ENCODE measurements at places on chromosomes 3 and 15. TPM values are rescaled to one million over a fixed set of nuclear protein-coding genes. Genes with fewer than 3 reads are reported as not detected.

DNA sequence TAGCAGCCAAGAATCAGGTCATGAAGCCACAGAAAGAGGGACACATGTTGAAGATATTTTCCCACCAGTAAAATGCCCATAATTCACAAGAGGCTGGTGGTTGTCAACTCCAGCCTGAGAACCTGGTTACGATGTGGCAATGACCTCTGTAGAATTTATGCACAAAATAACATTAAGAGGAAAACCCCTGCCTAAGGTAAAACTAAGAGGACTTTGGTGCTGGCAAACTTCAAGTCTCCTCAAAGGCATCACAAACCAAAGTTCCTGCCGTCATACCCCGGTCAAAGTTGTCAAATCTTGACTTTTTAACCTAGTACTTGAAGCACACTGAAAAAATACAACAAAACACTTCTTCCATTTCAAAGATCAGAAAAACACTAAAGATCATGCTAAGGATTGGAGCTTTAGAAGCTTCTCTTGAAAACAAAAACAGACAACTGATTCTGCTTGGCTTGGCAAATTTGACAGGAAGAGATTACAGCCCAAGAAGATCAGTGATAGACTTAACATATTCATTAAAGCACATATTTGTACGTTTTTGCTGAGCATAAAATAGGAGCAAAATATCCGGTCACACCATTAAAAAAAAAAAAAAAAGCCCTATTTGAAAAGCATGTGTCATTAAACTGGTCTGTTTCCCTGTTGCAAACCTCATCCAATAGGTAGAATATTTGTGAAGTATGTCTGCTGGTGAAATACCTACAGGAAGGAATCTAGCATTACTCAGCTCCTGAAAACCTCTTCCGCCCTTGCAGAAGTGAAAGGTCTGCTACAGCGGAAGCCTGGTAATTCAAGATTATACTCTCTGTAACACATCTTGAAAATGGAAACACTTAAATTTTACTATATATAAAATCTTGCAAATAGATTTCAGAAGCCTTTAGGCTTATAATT is 22.8 kb downstream of the EIF4E3 start:
- no peak for DNase-seq

GRCh38 chr3:13107661-13108060 is 34.4 kb upstream of the IQSEC1 start:
- no peak for DNase-seq

GRCh38 chr3:144028798-144029411 is 57.3 kb downstream of the DIPK2A start:
- no peak for DNase-seq

GRCh38 chr3:79845546-79845945 is 77.7 kb upstream of the ROBO1 start:
- DNase-seq: no peak

- DNase-seq: no peak
Measured at GRCh38 chr3:115086344-115086743, 60.7 kb downstream of the ZBTB20 start.

RSL24D1 gene
- 175 TPM for total RNA-seq

DNA sequence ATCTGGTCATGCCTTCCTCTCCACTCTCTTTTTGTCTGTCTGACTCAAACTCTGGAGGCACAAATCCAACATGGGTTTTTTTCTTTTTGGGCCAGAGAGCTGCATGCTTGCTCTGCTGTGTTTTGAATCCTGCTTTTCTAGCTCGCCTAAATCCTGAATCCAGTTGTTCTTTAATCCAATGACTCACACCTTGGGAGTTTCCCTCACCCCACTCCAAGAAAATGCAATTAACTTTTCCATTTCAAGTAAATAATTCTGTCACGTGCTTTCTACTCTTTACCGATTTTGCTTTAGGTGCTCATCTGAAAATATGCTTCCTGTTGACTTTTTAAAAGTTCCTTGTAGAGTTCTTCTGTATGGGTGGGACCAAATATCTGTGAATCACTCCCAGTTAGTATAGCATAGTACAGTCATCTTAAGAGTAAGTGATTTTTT is 47.6 kb downstream of the SLMAP start:
- DNase-seq: no peak

GRCh38 chr3:182252802-182253201 is 540.5 kb upstream of the ATP11B start:
- DNase-seq: no peak

DNA sequence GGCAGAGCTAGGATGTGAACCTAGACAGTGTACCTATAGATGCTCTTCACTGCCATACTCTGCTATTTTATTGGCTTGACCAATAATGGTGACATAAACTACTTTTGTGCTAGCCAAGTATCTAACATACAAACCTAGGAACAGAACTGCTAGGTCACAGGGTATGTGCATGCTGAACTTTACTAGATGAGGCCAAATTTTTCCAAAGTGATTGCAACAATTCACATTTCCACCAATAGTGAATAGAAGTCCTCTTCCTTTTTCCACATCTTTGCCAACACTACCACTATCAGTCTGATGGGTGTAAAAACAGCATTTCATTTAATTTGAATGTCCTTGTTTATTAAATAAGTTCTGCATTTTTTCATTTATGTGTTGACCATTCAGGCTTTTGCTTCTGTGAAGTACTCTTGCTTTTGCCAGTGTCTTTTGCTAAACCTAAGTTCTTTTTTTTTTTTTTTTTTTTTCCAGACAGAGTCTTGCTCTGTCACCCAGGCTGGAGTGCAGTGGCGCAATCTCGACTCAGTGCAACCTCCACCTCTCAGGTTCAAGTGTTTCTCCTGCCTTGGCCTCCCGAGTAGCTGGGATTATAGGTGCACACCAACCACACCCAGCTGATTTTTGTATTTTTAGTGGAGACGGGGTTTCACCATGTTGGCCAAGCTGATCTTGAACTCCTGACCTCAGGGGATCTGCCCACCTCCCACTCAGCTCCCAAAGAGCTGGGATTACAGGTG is 54.1 kb downstream of the DCAF1 start:
- no peak for DNase-seq

DNA sequence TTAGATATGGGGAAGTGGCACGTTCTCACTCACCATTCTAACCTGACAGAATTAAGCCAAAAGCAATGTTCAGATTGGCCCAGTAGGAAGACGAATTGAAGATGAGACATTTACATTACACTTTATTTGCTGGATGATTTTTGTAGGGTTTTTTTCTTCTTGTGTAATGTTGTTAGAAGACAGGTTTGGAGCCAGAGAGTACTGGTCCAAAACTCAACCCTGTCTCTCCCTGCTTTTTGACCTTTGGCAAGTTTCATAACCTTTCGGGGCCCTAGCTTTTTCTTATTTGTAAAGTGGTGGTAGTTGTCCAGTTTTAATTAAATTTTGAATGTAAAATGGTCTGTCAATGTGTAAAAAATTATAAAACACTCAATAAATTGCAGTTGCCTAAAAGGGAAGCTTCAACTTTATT is 29.5 kb downstream of the PDE8A start:
- no peak for DNase-seq

- no peak for DNase-seq
Measured at GRCh38 chr3:18830087-18830486, 318.2 kb upstream of the KCNH8 start.

DNA sequence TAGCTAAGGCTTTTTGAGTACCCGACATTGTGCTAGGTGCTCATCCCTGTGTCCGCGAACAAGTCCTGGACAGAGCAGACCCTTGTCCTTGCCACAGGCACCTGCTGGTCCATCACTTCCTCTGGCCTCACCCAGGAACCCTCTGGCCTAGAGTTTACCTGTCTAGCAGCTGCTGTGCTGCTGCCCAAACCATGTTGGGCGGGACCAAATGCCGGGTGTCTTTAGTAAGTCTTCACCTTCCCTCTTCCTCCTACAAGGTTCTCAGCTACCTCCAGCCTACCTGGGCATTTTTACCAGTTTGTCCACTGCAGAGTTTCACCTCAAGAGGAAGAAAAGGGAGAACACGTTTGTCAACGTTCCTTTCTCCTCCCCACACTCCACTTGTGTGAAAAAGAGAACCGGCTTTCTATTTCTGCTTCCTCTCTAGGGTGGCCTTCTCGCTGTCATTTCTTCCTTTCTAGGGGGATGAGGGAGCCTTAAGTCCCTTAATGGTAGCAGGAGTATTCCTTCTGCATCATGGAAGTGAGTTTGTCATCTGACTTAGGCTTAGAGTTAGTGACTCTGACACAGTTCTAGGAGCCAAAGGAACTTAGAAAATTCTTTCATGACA is 80.4 kb upstream of the GCNT3 start:
- DNase-seq: no peak

DNA sequence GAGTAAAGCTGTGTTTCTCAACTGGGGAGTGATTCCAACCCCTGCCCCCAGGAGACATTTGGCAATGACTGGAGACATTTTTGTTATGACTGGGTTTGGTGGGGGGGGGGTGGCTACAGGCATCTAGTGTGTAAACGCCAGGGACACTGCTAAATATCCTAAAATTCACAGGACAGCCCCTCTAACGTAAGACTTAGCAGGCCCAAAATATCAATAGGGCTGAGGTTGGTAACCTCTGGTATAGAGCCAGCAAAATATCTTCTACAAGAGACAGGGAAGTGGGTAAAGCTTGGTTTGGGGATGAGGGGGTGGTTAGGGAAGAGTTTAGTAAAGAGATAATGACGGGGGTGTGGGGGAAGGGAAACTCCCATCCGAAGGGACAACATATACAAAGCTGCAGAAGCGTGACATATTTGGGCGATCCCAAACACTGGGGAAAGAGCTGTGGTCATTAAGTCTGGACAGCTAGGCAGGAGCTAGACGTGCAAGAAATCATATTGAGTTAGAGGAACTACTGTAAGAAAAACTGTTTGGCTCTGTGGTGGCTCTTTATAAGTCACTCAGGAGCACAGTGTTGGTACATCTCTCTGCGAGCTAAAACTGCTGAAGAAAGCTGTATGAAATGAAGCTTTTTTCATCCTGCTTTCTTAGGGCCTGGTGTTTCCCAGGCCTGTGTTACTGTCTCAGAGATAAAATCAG is 697 bp upstream of the TRIM69 start:
- DNase-seq: no peak
